Activated naive CD8-positive, alpha-beta T cell treated with anti-CD3 and anti-CD28 coated beads, Interleukin-2, amount 10 ng/mL, durations not matched to agents 7 days and 5 days (primary cell): ENCODE measurements at places on chromosomes 13 and 19. TPM values are rescaled to one million over a fixed set of nuclear protein-coding genes. Genes with fewer than 3 reads are reported as not detected.

GRCh38 chr19:11475861-11476260 is 5.0 kb downstream of the ELAVL3 start:
- DNase-seq: no peak

GRCh38 chr13:45873491-45874325 is 22.2 kb upstream of the SIAH3 start:
- DNase-seq: no peak

Gene FLT3
- not detected for total RNA-seq

Gene ADGRE3
- not detected for total RNA-seq

DNA sequence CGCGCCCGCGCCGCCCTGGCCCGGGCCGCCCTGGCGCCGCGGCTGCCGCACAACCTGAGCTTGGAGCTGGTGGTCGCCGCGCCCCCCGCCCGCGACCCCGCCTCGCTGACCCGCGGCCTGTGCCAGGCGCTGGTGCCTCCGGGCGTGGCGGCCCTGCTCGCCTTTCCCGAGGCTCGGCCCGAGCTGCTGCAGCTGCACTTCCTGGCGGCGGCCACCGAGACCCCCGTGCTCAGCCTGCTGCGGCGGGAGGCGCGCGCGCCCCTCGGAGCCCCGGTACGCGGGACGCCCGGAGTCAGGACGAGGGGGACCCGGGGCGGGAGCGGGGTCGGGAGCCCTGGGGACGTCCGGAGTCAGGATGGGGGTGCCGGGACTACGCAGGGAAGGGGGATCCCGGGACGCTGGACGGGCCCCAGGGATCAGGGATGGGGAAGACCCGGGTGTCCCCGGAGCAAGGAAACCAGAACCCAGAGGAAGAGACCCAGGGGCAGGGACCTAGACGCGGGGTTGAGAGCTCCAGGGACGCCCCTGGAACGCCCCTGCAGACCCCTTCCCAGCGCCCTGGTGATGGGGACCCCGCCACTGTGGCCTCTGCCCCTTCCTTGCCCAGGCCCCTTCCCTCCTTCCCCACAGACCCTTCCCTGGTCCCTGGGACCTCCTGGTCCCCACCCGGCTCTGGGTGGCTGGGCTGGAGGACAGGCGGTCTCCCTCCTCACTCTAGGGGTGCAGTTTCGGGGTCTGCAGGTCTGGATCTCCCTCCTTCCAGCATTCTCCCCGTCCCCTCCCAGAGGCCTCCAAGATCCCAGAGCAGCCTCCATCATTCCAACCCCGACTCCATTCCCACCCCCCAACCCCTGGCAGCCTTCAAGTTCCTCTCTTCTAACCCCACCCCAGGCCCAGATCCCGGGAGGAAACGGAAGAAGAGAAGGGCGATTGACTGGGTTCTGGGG is 645 bp downstream of the GRIN3B start:
- DNase-seq: no peak

Gene AMER2
- total RNA-seq: not detected

- DNase-seq: no peak
These were observed 76.9 kb downstream of the TNFSF13B start for GRCh38 chr13:108346376-108346775.

- peak; percentile 42 for DNase-seq
These were observed at the start of gene ARHGEF7 for GRCh38 chr13:111115061-111115964. TSS of gene ARHGEF7 (plus strand) at chr13:111115310. CDS start at chr13:111115527, 217 bp downstream.

Gene WASF3
- total RNA-seq: not detected

DNA sequence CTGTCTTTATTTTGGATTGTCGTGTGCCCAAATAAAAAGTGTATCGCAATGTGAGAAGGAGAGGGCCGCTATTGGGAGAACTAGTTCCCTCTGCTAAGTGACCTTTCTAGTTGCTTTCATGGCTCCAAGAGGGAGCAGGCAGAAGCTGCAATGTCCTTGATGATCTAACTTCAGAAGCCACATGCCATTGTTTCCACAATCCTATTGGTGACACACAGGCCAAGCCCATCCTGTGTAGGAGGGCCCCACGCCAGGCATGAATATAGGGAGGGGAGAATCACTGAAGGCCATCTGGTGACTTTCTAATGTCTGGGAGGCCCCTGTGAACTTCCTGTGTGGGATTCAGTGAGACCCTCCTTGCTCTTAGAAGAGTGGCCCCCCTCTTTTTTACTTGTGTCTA is 47.8 kb upstream of the KPNA3 start:
- DNase-seq: no peak

Gene ZNF534
- total RNA-seq: not detected

GRCh38 chr19:42129399-42130253 is 2.6 kb downstream of the POU2F2 start:
- DNase-seq: no peak

GRCh38 chr13:43346427-43346826 is 323.0 kb downstream of the DNAJC15 start:
- no peak for DNase-seq

Gene TMEM221
- not detected for total RNA-seq

DNA sequence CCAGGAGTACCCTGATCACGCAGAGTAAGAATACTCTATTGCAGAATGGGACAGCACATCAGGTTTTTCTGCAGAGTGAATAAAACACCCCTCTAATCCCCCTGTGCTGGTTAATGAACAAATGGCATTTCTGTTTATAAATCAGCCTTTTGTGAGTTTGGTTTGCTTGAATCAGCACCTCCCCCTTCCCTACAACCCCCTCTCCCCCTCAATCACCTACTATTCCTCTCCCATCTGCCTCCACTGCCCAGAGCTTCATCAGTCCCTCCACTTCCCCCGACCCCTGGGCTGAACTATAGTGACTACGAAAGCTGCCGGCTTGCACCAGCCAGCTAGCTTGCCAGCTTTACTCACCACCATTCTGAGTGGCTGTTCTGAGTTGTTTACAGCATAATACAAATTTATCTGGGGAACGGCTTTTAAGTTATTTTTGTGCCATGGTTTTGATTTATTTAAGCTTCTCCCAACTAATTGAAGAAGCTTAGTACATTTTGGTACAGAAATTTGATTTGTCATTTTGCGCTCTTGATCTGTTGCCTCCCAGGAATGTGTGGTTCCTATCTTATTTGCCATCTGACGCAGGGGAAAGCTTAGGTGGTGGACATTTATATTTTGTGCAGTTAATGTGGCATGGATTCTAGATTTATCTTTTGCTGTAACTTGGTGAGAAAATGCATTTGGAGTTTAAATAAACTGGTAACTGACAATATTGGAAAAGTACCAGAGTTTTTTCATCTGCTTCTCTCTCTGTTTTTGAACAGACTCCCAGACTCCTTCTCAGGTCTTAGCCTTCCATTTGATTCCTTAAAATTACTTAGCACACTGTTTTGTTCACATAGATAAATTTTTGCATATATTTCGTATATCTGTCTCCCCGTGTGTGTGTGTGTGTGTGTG is 41.7 kb upstream of the WDFY2 start:
- no peak for DNase-seq

Gene ERFL
- 4.3 TPM for total RNA-seq

GRCh38 chr19:33401683-33402420 is 28.3 kb downstream of the CEBPG start:
- peak; percentile 19 for DNase-seq

GRCh38 chr19:57706346-57706745 is 2.7 kb downstream of the ZNF154 start:
- no peak for DNase-seq

Gene ELAVL3
- not detected for total RNA-seq

DNA sequence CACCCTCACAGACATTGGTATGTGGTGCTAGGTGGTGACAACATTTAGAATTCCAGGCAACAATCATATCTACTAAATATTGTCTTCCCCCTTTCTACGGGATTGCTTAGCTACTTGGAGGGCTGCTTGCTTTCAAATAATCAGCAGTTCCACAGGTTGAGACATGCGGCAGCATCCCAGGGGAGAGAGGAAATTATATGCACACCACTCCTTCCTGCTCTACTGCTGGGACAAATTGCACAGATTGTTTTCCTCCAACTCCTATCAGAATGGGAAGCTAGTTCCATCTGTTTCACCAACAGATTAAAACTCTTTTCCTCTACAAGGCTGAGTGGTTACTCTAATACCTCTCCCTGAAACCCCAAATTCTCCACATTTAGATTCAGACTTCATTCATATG is 275.4 kb downstream of the DNAJC15 start:
- no peak for DNase-seq

Gene CPB2
- not detected for total RNA-seq

DNA sequence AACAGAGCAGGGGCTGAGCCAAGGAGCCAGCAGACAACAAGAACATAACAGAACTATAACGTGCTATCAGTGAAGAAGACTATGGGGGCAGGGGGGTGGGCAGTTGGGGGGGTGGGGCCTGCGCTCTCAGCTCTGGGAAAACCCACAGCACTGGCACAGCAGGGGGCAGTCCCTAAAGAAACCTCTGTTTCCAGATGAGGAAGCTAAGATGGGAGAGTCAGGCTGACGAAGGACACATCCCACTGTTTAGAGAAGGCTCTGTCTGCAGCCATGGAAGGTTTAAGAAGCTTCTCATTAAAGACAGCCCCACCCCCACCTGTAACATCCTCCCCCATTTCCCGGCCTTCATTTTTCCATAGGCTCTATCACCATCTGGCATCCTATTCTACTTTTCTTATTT is 7.1 kb upstream of the DOCK9 start:
- no peak for DNase-seq

GRCh38 chr13:98500963-98501421 is 75.9 kb downstream of the STK24 start:
- no peak for DNase-seq
